ENCODE measurements at places on chromosomes 3 and 15.

GRCh38 chr3:112333381-112334317, 693 bp downstream of the CD200 start:
- no peak for DNase-seq

GRCh38 chr3:68142441-68142840, 488.0 kb upstream of the SUCLG2 start:
- DNase-seq: no peak

DNA sequence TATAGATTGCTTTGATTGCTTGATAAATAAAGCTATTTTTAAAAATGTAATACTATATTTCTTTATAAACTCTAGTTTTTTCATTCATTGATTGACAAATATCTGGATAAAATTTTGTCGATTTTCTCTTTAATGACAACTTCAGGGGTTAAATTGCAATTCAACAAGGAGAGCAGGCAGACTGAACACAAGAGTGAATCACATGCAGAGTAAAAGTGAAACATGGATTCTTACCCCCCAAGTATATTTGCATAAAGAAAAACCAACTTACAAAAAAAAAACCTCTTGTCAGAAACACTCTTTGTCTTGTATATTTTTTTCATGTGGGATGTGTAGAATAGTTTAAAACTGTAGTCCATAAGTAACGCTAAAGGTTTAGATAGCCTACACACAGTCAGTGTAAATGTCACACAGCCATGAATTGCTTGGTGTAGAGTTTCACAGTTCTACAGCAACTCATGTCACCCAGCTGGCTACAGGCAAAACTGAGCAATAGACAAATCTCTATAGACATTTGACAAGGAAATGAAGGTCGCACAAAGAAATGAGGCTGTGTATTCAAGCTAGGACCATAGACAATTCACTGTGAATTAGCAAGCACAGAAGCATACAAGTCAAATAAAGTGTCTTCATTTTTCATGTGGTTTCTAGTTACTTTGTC, 141.6 kb downstream of the THRB start:
- no peak for DNase-seq

DNA sequence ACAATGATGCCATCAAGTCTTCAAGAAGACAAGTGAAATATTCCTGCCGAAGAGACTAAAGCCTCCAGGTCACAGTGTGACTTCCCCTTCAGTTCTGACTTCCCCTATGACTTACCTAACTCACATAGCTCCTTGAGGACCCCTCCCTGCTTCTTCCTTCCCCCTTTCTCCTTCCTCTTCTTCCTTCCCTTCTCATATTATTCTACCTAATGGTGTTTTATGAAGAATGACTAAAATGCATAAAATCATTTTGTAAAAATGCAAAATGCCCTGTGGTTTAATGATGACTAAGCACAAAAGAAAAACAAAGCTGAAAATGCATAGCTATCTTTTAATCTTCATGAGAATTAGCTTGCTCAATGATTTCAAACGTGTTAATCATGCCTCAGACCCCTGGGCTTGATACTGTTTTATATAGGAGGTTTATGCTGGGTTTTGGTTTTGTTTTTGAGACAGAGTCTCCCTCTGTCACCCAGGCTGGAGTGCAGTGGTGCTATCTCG, 26.1 kb upstream of the TM4SF4 start:
- DNase-seq: no peak

- DNase-seq: peak; percentile 34
Measured at GRCh38 chr3:172595664-172596393, 72.6 kb upstream of the TNFSF10 start.

DNA sequence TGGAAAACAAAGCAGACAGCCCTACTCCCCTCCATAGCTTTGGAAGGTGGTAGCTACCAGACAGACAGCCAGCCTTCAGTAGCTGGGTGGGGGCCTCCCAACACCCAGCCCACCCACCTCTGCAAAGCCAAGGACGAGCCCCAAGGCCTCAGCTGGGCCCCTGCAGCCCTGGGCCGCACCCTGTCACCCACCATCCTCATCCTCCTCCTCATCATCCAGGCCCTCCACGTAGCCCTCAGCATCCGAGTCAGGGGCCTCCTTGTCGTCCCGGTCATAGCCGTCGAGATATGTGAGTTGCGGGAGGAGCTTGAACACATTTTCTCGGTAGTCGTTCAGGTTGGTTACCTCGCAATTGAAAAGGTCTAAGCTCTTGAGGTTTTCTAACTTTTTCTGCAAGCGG, 36.5 kb downstream of the ANP32A start:
- no peak for DNase-seq

All from stimulated activated CD4-positive, alpha-beta T cell treated with anti-CD3 and anti-CD28 coated beads, TNF-alpha, amount 100 ng/mL, for 24 hours (primary cell).